ENCODE measurements at places on chromosomes 16 and 17.

- DNase-seq, result no peak
Measured at GRCh38 chr17:17552351-17553216, 38.9 kb downstream of the PEMT start.

DNA sequence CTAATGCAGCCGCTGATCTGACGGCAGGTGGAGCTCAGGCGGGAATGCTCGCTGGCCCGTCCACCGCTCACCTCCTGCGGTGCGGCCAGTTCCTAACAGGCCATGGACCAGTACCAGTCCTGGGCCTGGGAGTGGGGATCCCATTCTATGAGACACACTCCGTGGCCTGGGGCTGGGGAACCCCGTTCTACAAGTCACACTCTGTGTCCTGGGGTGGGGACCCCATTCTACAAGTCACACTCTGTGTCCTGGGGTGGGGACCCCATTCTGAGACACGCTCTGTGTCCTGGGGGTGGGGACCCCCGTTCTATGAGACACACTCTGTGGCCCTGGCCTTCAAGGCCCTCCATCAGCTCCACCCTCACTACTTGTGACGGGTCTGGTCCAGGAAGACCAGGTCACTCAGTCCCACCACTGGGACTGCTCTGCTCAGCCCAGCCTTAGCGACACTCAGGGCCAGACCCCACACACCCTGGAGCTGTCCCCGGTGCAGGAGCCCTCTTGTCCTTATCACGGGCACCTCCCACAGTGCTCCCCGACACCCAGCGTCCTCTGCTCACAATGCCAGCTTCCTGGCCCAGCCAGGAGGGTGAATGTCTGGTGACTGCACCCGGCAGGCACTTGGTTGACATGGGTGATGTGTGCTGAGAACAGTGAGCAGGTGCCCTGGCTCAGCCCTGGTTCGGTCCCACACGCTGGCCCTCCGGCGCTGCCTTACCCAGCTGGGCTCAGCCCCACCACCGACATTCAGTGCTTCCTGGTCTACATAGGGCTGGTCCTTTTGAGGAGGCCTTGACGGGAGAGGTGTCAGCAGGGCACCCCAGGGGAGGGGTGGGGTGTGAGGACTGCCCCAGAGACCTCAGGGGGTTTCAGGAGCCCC, 89.1 kb downstream of the TBC1D16 start:
- DNase-seq, result no peak

DNA sequence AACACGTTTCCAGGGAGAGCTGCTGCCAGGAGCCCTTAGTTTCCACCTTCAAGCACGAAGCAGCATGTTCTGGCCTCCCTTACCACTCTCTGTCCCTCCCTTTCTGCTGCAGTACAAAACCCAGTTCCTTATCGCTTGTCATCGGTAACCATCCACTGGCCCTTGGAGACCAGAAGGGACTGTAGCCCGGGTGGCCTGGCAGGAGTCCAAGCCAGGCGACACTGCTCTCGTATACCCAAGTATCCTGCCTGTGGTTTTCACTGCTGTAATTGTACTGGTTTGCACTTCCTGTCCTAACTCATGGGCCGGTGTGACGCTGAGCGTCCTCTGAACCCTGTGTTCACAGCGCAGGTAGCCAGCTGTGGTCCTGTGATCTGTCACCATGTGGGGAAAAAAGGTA, 81.1 kb downstream of the MAF start:
- DNase-seq, result no peak

DNA sequence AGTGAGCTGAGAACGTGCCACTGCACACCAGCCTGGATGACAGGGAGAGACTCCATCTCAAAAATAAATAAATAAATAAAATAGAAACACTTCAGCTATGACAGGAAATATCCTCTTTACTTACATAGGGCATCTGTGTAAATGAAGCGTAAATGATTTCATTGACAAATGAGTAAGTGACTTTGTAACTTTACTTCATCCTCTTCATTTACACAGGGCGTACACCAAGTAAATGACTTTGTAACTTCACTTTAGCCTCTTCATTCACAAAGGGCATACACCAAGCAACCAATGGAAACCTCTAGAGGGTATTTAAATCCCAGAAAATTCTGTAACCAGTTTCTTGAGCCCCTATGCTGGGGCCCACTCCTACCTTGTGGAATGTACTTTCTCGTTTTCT, 16.2 kb upstream of the KLHDC4 start:
- DNase-seq, result no peak

GRCh38 chr17:57785022-57785421, 39.9 kb upstream of the CCDC182 start:
- DNase-seq, result no peak

- peak; percentile 18 for DNase-seq
Measured at GRCh38 chr17:49629447-49629846, 48.5 kb downstream of the SPOP start.

DNA sequence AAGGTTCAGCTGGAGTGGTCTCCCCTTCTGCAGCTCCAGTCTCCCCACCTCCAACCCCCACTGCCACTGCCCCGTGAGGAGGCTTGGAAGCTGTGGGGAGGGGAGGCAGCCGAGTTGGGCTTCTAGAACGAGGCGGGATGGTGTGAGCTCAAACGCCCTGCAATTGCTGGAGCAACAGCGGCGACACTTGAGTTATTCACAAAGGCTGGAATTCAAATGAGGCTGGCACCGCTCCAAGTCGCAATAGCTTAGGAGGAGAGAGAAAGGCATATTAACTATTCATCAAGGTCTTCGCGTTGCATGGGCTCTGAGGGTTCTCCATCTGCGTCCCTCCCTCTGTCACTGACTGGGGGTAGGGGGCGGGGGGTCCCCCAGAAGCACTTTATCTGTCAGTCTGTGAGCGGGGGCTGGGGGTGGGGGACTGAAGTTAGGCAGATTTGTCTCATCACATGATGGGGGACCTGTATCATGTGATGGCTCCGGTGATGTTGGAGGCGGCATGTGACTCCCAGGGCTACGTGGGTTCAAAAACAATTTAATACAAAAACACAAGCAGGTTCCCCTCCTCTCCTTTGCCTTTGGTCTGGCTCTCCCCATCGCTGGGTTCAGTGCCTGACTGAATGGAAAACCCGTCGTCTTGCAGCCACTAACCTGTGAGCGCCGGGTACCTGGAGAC, 70.5 kb downstream of the RBBP6 start:
- peak; percentile 35 for DNase-seq

GRCh38 chr16:12871784-12872183, 29.6 kb upstream of the SHISA9 start:
- no peak for DNase-seq

- peak; percentile 45 for DNase-seq
Measured at GRCh38 chr17:72943826-72944689, 148.4 kb downstream of the SLC39A11 start.

- no peak for DNase-seq
Measured at GRCh38 chr17:51643702-51644490, 383.6 kb downstream of the UTP18 start.

DNA sequence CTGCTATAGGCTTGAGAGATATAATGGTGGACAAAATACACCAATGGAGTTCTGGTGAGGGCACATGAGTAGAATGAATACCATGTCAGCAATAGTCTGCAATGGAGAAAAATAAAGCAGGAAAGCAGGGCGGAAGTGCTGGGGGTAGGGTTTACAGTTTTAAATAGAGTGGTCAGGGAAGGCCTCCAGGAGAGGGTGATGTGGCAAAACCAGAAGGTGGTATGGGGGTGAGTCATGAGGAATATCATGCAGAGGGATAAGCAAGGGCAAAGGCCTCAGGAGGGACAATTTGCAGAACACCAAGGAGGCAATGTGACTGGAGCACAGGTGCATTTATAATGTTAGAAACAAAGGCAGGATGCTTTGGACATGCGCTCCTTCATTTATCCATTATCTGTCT, 102.0 kb downstream of the ITFG1 start:
- DNase-seq, result no peak

- no peak for DNase-seq
Measured at GRCh38 chr16:15996432-15997109, 47.2 kb downstream of the ABCC1 start.

GRCh38 chr16:76108460-76108859, 168.7 kb upstream of the CNTNAP4 start:
- DNase-seq, result no peak

- peak; percentile 54 for DNase-seq
Measured at GRCh38 chr17:1183171-1183873, 3.5 kb upstream of the ABR start.

GRCh38 chr16:53787423-53787822, 83.5 kb downstream of the FTO start:
- no peak for DNase-seq

- no peak for DNase-seq
Measured at GRCh38 chr17:45227926-45228762, 6.5 kb downstream of the FMNL1 start.

- no peak for DNase-seq
Measured at GRCh38 chr16:72838951-72839350, 209.0 kb downstream of the ZFHX3 start.

- DNase-seq, result no peak
Measured at GRCh38 chr17:40095351-40095943, 4.9 kb downstream of the NR1D1 start.

DNA sequence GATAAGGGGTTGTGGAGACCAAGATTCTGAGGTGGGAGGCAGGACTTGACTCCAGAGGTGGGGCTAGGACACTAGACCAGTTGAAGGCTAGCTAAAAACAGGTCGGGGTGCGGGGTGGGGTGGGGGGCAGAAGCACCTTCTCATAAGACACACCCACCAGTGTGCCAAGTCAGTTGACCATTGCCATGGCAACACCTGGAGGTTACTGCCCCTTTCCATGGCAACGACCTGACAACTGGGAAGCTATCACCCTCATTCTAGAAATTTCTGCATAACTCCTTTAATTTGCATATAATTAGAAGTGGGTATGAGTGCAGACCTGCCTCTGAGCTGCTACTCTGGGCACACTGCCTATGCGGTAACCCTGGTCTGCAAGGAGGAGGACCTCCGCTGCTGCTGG, 53.9 kb upstream of the ALOX12 start:
- no peak for DNase-seq

DNA sequence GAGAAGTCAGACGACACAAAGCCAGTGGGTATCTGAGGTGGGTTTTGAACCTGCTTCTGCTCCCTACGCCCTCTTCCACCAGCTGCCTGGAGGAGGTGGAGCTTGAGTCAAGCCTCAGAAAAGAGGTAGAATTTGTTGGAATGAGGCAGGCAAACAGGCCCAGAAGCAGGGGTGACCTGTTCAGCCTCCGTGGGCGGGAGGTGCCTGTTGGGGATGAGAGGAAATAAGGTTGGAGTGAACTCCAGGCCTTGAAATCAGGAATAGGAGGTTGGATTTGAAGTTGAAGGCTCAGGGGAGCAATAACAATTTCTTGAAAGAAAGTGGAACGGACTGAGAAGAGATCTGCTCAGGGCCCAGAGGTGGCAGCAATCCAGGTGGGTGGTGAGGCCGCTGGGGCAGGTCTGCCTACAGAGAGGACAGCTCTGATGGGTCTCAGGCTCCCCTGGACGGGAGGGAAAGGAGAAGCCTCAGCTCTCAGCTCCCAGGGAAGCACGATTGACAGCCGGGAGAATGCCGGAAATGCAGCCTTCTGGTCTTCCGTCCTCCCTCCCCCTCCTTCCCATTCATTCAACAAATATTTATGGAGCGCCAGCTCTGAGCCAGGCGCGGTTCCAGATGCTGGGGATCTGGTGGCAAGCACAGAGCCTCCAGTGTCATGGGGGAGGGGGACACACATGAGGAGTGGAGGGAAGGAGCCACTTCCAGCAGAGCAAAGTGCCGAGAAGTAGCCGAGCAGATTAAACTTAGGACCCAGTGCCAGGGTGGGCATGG, 61.9 kb upstream of the CIBAR2 start:
- DNase-seq, result peak; percentile 63

GRCh38 chr17:16352667-16353316, 477 bp downstream of the CENPV start:
- peak; percentile 75 for DNase-seq

GRCh38 chr17:11144358-11145233, 96.4 kb upstream of the SHISA6 start:
- DNase-seq, result no peak

- DNase-seq, result no peak
Measured at GRCh38 chr16:64153718-64154117, 968.1 kb downstream of the CDH11 start.

- DNase-seq, result no peak
Measured at GRCh38 chr16:66900721-66901441, 17.8 kb downstream of the CDH16 start.

DNA sequence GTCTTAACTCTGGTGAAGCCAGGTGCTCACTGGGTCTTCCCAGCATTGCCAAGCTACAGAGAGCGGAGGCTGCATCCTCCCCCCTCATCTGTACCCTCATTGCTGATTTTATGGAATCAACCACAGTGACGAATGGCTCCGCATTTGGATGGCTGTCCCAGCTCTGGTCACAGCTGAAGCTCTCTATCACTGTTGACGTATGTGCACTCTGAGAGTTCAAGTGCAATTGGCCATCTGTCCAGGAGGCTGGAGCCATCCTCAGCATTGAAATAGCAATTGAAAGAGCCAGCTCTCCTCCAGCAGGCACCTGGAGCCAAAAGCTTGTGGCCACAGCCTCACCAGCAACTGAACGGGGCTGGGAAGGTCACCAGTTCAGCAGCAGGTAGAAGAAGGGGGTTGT, 494.1 kb downstream of the TMEM114 start:
- no peak for DNase-seq

GRCh38 chr16:11111150-11111549, 144.9 kb downstream of the SOCS1 start:
- no peak for DNase-seq

DNA sequence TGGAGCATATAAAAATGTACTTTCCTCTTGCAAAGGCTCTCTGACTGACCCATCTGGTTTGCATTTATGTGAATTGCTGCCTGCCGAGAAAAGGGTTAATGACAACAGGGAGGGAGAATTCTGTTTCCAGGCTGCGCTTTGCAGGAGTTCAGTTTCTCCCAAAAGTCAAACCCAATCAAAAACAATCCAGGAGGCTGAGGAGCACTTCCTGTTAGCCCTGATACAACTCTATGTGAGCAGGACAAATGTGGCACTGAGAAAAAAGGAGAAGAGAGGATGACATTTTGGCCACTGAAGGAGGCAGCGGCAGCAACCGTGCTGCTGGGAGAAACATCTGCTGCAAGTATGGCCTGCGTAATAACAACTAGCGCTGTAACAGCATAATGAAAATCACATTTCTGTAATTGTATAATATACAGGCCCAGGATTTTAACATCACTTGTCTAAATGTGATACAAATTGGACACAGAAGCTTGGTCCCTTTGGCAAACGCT, 26.8 kb upstream of the ELAC2 start:
- peak; percentile 74 for DNase-seq

- no peak for DNase-seq
Measured at GRCh38 chr17:33981711-33982601, 273.1 kb upstream of the CCL2 start.

GRCh38 chr17:70810609-70811008, 641.3 kb downstream of the KCNJ2 start:
- DNase-seq, result no peak

GRCh38 chr17:12591021-12591735, 74.5 kb upstream of the MYOCD start:
- DNase-seq, result no peak

DNA sequence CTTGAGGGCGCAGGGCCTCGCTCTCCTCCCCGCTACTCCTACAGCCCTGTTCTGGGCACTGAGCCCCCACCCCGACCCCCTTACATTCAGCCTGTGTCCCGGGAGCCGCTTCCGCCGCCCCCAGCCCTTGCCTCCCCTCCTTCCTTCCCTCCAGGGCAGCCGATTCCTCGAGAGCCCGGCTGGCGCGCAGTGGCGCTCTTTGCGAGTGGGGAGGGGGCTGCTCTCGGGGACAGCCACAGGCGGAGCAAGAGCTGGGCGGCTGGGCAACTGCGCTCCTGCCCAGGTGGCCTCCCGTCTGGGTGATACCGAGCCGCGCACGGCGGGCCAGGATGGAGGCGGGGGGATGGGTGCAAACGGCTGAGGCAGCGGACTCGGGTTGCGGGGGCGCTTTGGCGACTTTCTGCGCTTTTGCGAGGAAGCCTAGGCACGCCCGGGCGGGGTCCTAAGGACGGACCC, 1.2 kb downstream of the MMP15 start:
- DNase-seq, result peak; percentile 53
